ENCODE measurements at places on chromosomes 12 and 14.

GRCh38 chr12:5456030-5456429 is 24.1 kb downstream of the NTF3 start:
- DNase-seq: no peak

- no peak for DNase-seq
Measured at GRCh38 chr14:24277071-24277470, 5.7 kb upstream of the RABGGTA start.

DNA sequence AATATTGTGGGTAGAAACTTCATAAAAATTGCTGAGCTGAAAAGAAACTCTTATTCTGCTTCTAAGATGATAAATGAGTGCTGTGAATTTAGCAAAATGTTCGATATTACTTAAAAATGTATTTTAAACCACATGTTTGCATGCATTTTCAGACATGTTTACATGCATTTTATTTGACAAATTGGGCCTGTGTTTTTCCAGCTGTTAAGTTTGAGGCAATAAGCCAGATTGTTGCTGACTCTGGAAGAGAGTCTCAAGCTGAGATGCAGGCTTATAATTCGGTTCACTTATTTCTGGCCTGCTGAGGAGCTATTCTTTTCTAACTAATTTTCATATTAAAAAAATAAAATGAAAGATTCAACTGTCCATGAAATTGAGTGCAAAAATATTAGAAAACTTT is 110.1 kb downstream of the SYNE2 start:
- DNase-seq: no peak

DNA sequence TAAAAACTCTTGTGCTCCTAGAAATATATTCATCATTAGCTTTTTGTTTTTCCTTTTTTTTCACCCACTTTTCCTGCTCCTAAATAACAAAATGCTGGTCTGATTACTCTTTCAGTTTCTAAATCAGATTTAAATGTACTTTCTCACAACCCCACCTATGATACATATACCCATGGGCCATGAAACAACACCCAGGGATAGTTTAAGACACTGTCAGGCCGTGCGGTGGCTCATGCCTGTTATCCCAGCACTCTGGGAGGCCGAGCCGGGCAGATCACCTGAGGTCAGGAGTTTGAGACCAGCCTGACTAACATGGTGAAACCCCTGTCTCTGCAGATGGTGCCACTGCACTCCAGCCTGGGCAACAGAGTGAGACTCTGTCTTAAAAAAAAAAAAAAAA is 1.6 kb upstream of the NUMB start:
- DNase-seq: no peak

- DNase-seq: no peak
Measured at GRCh38 chr14:21534576-21534975, 8.4 kb upstream of the SALL2 start.

DNA sequence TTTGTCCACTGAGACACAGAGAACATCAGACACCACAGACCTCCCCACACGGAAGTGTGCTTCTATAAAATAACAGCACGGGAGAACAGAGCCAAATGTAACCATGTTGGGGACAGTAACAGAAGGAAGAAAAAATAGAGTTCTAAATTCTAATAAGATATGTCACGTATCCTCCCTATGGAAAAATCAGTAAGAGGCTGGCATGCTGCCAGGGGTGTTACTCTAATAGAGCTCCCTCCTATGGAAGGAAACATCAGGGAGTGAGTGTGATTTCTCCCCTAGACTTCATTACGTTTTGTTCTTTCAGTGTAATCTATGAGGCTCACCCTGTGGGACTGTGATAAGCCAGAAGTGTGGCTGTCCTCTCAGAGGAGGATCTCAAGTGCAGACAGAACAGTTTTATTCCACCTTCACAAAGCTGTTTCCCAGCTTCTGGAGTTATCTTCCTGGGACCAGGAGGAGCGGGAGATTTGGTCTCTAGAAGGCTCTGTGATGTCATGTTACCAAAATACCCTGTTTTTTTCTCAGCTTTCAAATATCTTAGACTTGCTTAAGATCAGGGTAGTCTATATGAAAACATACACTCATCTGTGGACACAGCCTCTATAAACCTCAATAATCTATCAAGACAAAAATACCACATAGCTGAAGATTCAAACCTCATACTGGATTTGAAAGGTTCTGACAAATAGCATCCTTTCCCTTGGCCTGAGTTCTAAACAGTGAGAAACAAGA is 69.3 kb downstream of the ZFC3H1 start:
- DNase-seq: peak; percentile 78

- DNase-seq: no peak
Measured at GRCh38 chr14:91211017-91211416, 33.5 kb downstream of the GPR68 start.

GRCh38 chr12:22733756-22734155 is 108.8 kb downstream of the ETNK1 start:
- no peak for DNase-seq

GRCh38 chr12:128483526-128484255 is 216.7 kb downstream of the TMEM132C start:
- DNase-seq: no peak

All from cardiac fibroblast (primary cell).